Suppressor macrophage (primary cell): ENCODE measurements at places on chromosomes 7 and 10.

GRCh38 chr7:136698977-136699376 is 169.5 kb upstream of the CHRM2 start:
- DNase-seq, result no peak

DNA sequence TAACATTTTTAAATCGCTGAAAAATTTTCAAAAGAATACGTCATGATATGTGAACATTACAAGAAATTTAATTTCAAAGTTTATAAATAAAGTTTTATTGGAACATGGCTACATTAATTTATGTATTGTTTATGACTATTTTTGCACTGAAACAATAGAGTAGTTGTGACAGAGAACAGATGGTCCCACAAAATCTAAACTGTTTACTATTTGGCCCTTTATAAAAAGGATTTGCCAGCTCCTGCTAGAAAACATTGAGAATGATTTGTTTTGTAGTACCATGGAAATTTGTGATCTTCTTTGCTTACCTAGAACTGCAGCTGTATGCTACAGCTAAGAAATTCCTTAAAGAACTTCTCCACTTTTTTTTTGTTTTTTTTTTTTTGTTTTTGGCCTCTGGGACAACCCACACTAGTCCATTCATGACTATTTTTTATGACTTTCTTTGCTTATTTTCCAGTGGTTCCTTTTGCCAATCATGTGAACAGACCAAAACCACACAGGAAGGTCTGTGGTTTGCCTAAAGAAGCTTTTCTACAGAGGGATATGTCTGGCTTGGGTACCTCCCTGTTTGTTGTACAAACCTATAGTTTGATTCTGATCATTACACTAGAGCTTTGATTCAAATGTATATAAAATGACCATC is 55.7 kb downstream of the ST7 start:
- peak; percentile 27 for DNase-seq

- DNase-seq, result no peak
These were observed 223.7 kb upstream of the HABP2 start for GRCh38 chr10:113329121-113329596.

- no peak for DNase-seq
These were observed 108.9 kb downstream of the RNLS start for GRCh38 chr10:88473989-88474883.

GRCh38 chr10:14635043-14635710 is 139.5 kb downstream of the FAM107B start:
- DNase-seq, result peak; percentile 29

- DNase-seq, result no peak
These were observed 35.8 kb upstream of the BHLHA15 start for GRCh38 chr7:98175260-98175940.
